ENCODE measurements at places on chromosomes 3 and 15.

DNA sequence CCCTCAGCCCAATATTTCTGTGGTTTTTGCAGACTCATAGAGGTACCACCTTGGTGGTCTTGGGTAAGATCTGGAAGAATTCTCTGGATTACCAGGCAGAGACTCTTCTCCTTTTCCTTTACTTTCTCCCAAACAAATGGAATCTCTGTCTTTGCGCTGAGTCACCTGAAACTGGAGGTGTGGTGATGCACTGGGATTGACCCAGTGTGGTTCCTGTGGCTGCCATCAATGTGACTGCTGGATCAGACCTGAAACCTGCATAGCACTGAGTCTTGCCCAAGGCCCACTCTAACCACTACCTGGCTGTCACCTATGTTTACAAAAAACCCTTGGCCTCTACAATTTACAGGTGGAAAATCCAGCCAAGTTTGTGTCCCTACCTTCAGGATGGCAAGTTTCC is 295.3 kb downstream of the RBMS3 start:
- no peak for DNase-seq

- DNase-seq, result no peak
Observed at GRCh38 chr3:194447161-194447560, 39.6 kb downstream of the ATP13A3 start.

DNA sequence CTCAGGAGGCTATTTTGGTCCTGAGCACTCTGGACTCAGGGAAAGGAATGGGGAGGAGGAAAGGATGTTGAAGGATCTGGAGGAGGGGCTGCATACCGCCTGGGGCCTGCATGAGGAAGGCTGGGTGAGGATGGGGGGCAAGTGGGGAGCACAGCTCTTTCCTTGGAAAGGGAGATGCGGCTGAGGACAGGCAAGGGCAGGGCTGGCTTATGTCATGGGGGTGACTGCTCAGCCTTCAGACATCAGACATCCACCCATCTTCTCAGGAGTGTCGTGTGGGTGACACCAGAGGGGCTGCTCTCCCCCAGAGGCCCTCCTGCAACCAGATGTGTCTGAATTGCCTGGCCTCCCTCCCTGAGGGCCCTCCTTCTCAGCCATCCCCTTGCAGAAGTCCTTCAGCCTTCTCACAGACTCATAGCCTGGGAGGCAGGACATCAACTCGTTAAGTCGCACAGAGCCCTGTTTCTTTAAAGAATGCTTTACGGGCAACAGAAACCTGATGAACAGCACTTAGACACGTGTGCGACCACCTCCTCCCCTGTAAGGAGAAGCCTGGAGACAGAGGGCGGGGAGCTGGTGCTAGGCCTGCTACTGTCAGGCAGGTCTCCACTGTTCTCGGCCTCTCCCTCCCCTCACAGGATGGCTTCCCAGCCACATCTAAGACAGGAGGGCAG is 252.3 kb downstream of the OCA2 start:
- DNase-seq, result no peak

GRCh38 chr3:47715928-47716327 is 65.8 kb downstream of the SMARCC1 start:
- no peak for DNase-seq

DNA sequence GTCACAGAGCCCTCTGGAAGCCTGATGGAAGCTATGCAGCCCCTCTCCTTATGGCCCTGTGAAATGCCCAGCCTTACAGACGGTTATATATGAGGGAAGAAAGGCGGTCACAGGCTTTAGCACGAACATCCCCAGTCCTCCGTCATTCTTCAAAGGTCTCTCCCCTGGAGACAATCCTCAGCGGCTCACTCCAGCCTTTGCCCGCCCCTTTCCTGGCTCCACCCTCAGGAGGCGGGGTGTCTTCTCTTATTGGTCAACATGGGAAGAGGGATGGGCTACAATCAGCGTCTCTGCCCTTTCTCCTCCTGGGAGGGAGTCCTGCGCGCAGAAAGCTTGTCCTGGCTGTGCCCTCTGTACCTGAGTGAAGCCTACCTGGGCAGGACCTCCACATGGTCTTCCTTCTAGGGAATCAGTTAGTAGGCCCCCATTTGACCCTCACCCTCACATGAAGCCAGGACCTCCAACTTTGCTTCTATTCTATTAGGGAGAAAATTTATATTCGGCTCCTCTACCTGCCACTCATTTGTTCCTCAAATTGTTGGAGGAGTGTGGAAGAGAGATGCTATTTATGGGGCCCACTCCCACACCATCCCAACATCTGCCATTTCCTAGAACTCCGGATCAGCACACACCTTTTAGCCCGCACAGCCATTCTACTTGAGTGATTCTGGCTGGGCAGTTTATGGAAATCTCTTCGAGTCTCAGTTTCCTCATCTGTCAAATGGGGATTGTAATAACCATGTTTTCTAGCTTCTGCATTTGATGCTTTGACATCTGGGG is 112.9 kb upstream of the SLC6A11 start:
- no peak for DNase-seq

GRCh38 chr3:136149667-136150066 is 46.5 kb downstream of the MSL2 start:
- no peak for DNase-seq

DNA sequence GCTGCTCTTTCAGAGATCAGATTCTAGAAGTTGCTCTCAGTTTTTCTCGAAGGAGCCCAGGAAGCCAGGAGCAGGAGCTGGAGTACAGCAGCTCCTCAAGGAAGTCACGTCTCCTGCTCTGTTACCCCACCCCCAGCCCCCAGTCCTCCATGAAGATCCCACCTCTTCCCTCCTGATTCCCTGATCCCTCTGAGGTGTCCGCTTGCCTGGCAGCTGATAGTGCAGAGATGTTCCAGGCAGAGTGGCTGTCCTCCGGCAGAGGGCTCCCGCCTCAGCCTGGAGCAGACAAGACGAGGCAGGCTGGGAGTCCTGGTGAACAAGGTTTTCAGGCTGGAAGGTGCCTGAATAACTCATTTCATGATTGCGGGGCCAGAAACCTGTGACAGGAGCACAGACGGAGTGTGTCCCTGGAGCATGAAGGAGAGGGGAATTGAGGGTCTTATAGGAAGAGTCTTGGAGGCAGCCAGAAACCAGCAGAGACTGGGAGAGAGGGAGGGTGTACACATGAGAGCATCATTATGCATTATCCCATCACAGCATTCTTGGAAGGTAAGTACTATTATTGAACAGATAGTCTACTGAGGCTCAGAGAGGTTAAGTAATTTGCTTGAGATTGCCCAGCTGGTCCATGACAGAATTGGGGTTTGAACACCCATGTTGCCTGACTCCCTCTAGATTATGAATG is 1.2 kb downstream of the HRH1 start:
- DNase-seq, result no peak

DNA sequence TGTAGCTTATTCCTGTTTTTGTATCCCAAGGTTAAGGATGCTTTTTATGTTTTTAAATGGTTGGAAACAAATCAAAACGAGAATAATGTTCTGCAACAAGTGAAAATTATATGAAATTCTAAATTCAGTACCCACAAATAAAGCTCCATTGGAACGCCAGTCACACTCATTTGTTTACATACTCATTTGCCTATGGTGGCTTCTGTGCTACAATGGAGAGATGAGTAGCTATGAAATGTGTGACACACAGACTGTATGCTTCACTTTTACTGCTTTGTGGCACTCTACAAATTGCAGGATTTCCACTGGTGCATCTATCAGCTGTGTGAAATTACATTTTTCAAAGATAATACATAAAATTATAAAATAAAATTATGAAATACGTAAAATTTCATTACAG is 112.2 kb upstream of the TSPAN3 start:
- no peak for DNase-seq

- DNase-seq, result no peak
Observed at GRCh38 chr15:26772154-26773066, at the start of gene GABRB3. Gene GABRB3 (minus strand): TSS chr15:26773066.

- no peak for DNase-seq
Observed at GRCh38 chr15:43376017-43376705, 5.3 kb downstream of the TUBGCP4 start.

DNA sequence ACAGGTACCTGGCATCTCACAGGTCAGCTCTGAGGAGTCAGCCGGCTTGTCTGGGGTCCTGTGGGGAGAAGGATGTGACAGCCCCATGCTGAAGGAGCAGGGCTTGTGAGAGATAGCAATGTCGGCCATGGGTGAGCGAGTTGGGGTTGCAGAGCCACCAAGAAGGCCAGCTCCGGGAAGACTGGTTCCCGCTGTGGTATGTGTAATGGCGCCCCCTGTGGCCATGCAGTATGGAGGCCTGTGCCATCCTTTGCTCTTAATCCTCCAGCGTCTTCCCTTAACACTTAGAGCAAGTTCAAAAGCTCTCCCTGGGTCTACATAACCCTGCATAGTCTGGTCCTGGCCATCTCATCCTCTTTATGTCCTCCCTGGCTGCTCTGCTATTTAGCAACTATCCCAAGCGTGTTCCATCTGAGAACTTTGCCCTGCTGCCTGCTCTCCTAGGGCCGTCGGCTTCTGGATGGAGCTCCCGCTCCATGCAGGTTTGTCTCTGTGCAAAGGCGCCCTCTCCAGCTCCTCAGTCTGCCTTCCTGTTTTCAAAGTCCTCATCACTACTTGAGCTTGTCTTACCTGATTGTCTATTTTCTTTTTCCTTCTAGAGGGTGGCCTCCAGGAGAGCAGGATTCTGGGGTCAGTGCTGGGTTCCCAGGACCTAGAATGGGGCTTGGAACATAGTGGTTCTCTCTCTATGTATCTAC is 40.8 kb upstream of the IQCF6 start:
- no peak for DNase-seq

DNA sequence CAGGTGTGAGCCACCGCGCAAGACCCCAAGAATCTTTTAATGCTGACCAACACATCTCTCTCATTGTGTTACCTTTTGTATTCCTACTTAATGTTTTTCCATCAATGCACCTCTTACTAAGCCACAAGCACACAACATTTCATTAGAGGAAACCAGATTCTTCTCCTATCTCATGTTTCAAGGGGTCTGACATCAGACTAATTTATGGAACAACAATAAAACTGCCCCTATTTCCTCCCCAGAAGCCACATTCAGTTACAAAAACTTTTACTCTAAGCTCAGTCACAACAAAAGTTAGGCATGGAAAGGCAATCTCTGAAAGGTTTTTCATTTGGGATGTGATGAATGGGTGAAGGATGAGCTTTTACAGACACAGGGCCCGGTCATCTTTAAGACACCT is 251.8 kb downstream of the MAGI1 start:
- no peak for DNase-seq

DNA sequence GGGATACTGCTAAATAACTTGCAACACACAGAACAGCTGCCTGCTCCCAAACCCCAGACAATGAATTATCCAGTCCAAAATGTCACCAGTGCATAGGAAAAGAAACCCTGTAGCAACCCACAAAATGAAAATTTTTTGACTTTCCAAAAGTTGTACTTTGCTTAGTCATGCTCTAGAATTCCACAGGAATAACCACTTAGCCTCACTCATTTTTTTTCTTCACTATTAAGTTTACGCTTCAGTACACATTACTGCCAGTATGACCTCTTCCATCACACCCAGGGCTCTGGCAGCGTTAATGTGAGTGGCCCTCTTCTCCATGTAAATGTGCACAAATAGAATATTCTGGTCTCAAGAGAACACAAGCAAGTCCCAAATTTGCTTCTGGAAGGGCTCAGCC is 259.8 kb downstream of the MAGI1 start:
- DNase-seq, result no peak

- no peak for DNase-seq
Observed at GRCh38 chr15:92316586-92317295, 76.9 kb upstream of the ST8SIA2 start.

DNA sequence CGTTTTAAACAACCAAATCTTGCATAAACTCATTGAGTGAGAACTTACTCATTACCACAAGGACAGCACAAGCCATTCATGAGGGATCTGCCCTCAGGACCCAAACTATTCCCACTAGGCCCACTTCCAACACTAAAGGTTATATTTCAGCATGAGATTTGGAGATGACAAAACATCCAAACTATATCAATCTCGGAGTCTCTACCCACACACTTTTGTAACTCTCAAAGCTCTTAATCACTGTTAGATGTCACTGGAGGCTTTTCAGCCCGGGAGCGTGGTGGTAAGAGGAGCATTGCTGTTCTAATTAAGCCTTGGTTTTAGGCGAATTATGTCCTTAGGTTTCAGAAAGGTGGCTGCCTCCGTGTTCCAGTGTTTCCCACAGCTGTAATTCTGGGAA is 86.3 kb downstream of the CNTN6 start:
- no peak for DNase-seq

DNA sequence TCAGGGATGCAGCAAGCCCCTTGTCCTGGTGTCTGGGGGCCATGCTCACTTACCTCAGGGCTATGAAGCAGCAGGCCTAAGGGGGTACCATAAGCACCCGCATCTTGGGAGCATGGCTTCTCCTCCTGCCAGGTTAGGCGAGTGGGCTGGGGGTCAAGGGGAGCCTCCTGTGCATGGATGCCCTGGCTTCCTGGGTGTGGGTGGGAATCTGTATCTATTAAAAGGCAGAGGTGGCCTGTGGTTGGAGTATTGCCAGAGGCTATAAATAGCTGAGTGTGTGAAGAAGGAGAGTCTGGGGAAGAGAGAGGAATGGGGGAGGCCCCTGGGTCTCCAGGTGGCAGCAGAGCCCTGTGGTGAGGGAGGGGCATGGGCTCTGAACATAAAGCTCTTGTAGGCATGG is 19.5 kb downstream of the ACVR2B start:
- DNase-seq, result no peak

DNA sequence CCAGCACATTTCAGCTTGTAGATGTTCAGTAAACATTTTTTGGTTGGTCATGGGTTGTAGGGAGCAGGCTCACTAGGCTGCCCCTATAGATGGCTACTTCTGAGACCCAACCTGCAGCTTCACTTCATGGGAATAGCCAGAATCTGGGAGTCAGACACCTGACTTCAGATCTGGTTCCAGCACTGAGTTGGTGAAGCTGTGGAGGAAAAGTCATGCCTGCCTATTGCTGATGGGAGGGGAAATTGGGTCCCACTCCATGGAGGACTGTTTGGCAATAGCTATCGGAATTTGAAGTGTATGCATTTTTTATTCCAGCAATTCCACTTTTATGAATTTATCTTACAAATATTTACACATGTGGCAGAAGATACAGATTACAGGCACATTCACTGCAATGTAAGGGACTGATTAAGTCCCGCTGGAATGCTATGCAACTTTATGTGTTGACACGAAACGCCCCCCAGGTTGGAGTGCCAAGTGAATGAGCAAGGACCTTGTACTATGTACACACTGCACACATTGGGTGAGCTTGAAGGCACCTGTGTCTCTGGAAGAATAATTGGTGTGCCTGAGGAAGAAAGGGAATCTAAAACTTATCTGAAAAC is 7.8 kb upstream of the CCR1 start:
- no peak for DNase-seq

Data from stimulated activated CD8-positive, alpha-beta memory T cell treated with anti-CD3 and anti-CD28 coated beads, Interleukin-7, amount 100 ng/mL, for 1 hour (primary cell).